Activated CD8-positive, alpha-beta memory T cell treated with anti-CD3 and anti-CD28 coated beads for 4 hours (primary cell): ENCODE measurements at places on chromosomes 5 and 9.

DNA sequence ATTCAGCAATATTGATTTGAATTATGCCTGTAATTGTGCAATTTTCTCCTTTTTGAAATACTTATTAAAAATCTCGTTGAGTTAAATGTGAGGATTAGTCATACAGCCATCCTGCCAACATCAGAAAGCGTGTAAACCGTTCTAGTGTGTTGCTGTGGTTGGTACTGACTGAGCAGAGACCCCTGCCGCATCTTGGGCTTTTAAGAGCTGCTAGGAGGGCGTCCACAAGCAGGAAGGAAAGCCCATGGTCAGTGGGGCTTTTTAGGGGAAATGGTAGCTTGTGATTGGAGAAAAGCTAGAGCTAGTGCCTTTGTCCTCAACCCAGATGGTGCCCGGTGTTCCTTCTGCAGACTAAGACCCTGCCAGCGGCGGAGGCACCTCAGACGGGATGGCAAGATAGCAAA lies 1.3 kb downstream of the SDHA start:
- no peak for DNase-seq

DNA sequence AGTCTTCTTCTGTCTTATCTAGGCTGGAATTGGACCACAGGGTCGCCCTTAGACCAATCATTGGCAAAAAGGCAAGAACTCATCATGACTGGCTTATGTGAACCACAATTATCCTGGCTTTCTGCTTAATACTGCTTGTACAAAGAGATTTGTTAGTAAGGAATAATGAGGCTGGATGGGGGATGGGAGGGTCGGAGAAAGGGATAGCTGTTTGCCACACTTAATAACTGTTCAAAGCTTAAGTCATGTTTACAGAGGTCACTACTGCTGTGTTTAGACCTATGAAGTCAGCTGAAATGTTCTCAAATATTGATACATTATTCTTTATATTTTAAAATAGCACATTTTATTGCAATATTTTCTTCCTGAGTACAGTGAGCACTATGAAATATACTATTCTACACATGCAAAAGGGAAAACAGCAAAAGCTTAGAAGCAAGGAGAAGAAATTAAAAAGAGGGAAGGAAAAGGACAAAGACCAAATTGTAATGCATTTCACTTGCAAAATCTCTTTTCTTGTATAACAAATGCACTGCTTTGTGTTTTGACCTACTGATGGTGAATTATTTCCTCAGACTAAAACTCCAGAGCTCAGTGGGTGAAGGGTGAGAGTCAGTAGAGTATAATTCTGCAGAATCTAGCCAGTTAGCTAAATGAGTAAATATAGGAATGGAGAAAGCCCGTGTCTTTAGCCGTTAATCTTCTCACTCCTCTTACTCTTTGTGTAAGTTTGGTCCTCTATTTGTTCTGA lies 404.9 kb upstream of the ZNF608 start:
- no peak for DNase-seq

GRCh38 chr9:3682186-3682585 lies 156.4 kb upstream of the RFX3 start:
- no peak for DNase-seq

GRCh38 chr9:128101690-128102089 lies 25.8 kb downstream of the PTGES2 start:
- no peak for DNase-seq

GRCh38 chr9:127185931-127186781 lies 63.7 kb upstream of the ANGPTL2 start:
- DNase-seq = no peak

- no peak for DNase-seq
Measured at GRCh38 chr5:171644536-171644935, 141.1 kb upstream of the SMIM23 start.

DNA sequence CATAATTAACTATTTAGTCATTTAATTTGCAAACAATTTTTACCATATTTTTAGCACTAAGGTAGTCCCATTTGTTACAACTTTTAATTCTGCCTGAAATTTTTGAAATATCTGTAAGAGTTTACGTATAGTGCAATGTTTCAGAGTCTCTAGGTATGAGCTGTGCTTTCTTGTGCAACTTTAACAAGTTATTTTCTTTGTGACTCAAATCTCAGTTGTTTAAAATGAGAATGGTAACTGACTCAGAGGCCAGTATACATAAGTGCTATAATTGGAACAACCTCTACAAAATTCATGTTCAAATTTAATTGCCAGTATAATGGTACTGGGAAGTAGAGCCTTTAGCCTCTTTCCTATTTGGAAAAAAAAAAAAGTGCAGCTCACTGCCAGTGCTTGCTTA lies 14.2 kb upstream of the ZNF883 start:
- DNase-seq = no peak

GRCh38 chr9:2615497-2615896 lies 6.1 kb upstream of the VLDLR start:
- DNase-seq = no peak

DNA sequence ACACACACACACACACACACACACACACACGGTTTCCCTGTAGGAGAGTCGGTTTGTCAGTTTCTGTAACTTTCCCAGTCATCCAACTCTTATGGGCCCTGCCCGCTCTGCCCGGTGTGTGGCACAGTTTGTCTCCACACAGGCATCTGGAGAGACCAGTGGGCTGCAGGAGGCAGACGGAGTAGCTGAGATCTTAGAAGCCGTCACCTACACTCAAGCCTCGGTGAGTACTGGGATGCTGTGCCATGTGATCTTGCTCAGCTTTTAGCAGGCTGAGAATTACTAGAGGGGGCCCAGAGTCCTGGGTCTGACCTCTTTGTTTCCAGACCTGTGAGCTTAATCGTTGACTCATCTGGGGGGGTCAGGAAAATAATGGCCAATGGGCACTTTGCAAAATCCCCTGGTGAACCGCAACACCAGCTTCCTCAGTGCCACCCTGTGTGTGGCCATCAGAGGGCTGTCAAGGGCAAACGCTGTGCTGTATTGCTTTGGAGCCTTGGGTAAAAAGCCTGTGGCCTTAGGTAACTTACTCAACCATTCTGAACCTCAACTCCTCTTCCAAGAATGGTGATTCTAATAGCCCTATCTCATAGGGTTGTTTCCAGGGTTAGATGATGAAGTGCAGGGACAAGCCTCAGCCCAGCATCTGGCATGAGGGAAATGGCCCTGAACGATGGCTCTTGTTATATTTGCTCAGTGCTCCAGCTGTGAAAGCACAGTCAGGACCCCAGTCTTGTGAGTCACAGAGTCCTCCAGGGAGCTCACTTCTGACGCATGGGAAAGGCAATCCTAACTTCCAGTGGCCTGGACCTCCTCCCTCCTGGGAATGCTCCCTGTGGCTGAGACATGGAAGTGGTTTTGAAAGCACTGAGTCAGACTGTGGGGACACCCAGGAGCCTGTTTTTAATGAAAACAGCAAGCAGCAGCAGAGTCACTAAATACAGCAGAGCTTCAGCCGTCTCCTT lies 45.6 kb downstream of the COL15A1 start:
- no peak for DNase-seq

DNA sequence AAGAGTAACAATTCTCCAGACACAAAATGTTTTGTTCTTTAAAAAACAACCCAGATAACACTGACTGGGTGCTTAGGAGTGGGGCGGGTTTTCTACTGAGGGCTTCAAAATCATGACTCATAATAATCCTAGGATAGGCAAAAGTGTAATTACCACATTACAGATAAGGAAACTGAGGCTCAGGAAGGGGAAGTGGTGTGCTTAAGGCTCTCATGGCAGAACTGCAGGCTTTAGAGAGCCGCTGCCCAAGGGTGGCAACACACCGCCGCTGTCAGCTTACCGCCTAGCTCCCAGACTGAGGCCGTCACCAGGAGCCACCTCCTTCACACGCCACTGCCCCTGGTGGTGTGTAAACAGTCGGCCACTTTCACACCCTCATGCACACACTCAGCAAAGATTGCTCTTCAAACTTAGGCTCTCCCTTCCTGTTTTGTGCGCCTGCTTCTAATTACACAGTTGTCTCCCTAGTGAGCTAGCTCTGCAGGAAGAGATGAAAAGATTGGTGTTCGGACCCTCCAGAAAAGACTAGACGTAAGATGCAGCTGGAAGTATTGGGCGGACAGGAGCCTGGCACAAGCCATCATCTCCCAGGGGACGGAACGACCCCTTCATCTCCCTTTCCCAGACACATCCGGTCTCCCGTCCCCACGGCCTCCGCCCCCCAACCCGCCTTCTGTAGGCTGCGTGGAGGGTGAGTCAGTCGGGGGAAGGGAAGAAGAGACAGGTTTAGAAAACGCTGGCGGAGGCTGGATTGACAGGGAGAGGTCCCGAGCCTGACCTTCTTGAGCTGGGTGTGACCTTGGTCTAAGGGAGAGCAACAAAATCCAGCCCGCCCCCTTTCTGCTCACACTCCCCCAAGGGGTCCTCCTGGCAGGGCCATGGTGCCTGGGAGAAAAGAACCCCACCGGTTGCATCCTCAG lies 162.7 kb downstream of the SYK start:
- DNase-seq = no peak

DNA sequence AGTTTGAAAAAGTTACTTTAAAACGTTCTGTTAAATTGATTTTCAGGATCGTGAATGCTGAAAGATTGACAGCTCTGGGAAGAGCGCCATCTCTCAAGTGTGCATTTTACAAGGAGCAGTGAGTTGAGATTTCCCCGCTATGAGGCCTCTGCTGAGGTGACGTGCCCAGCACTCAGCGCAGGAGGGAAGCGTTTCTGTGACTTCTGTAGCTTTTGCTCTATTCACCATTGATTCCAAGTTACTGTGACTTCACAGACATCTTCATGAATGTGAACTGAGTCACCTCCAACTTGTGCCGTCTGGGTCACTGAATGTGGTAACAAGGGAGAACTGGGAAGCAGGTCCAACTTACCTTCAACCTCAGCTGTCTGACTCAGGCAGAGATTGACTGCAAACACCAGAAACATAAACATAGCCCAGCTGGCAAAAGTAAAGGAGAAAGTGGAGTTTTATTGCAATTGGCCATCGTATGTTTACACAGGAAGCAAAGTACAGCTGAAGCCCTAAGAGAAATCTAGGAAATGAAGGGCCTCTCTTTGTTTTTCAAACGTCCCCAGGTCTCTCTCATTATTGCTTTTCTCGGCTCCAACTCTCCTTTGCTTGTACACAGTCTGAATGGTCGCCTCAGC lies 428.8 kb upstream of the CLINT1 start:
- no peak for DNase-seq
